Stimulated activated CD8-positive, alpha-beta memory T cell treated with anti-CD3 and anti-CD28 coated beads, Interleukin-4, amount 100 ng/mL, for 24 hours (primary cell): ENCODE measurements at places on chromosomes 7 and 10.

- DNase-seq: no peak
Measured at GRCh38 chr7:142917447-142917846, 16.1 kb downstream of the TRPV5 start.

DNA sequence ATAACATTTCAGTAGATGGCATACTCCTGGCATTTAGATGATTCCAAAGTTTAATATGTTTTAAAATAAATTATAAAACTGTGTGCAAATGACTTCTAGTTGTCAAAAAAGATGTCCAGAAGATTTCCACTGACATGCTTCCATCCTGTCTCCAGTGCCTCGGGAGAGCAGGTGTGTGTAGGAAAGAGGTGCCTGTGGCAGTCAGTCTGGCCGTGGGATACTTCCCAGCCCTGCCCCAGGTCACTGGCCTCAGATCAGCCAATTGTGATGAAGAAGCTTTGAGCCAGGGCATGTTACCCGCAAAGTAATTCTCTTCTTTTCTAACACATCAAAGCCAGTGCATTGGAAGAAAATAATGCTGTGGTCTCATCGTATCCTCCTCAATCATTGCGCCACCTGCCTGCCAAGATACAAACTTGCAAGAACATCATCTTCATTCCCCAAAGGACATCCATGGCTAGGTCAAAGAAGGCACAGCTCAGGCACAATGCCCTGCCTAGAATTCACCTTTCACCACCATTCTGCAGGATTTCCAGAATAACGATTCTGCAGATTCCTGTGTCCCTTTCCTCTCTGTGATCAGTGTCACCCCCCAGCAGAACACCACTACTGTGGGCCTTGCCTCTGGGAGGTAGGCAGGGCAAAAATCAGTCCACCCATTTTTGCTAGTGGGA lies 6.3 kb upstream of the KCNMA1 start:
- DNase-seq: no peak

GRCh38 chr7:150972023-150972468 lies 6.1 kb downstream of the KCNH2 start:
- DNase-seq: no peak

DNA sequence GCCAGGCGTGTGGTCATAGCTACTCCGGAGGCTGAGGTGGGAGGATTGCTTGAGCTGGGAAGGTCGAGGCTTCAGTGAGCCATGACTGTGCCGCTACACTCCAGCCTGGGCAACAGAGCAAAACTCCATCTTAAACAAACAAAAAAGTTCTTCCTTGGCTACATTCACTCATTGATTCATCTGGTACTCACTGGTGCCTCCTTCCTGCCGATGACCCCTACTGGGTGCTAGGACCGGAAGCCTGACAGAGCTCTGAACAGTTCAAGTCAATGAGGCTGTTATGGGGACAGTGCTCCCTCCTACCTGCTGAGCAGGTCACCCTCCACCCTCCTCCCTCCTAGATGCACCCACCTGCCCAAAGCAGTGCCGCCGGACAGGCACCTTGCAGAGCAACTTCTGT lies 4.9 kb downstream of the PCOLCE start:
- no peak for DNase-seq

GRCh38 chr7:106059556-106059955 lies 52.6 kb downstream of the SYPL1 start:
- DNase-seq: no peak

DNA sequence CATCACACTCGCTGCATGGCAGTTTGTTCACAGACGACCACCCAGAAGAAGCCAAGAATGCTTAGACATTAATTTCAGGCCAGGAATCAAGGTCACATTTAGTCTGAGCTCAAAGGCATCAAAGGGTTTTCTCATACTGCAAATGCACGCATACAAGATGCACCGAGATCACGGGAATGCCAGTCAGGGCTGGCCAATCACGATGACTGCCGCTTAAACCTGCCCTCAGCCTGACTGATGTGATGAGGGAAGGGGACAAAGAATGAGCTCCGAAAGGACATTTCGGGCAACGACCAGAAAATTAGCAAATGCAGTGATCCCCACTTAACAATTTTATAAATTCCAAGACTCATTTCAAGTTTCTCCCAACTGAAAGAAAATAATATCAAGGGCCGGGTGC lies 20.2 kb downstream of the CTBP2 start:
- no peak for DNase-seq

GRCh38 chr10:63068246-63068645 lies 64.9 kb upstream of the NRBF2 start:
- DNase-seq: no peak

- no peak for DNase-seq
Measured at GRCh38 chr7:37493810-37494209, 45.1 kb upstream of the ELMO1 start.

- no peak for DNase-seq
Measured at GRCh38 chr7:10655031-10655430, 318.6 kb upstream of the PHF14 start.

GRCh38 chr7:143480501-143480900 lies 2.8 kb downstream of the TAS2R41 start:
- DNase-seq: no peak

DNA sequence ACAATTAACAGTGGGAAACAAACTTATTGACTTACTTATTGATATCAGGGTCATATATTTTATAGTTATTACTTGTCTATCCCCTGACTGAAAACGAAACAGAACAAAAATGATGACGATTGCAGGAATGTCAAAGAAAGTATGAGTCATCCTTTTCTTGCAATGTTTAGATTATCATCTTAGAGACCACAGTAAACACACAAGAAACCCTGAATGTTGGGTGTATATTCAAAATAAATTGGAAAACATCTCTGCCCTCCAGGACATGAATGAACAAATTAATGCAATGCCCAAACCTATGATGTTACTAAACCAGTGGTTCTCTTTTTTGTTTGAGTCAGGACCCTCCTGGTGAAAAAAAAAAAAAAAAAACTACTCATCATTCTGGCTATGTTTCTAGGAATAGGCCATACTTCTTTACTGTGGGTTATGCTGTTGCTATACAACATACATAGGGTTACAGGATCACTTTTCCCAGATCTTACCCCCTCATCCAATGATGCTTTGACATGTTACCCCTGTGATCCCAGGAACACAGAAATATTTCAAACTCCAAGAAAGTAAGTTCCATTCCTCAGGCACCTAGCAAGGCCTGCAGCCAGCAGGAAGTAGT lies 623.4 kb upstream of the IGFBP3 start:
- DNase-seq: no peak

DNA sequence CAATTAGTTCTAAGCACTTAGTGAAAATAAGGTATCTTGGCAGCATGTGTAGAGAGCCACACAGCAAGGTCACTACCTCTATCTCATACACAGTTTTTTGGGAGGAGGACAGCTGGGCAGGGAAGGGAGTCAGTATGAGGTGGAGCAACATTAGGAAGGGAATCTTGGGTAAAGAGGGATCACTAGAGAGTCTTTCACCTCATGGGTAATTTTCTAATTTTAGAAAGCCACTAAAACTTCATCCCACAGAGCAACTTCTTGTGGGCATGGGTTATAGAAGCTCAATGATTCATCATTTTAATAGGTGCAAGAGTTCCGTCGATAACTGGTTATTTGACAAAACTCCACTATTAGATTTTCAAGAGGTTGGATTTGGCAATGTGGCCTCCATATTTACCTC lies 2.5 kb downstream of the NRAP start:
- DNase-seq: no peak

DNA sequence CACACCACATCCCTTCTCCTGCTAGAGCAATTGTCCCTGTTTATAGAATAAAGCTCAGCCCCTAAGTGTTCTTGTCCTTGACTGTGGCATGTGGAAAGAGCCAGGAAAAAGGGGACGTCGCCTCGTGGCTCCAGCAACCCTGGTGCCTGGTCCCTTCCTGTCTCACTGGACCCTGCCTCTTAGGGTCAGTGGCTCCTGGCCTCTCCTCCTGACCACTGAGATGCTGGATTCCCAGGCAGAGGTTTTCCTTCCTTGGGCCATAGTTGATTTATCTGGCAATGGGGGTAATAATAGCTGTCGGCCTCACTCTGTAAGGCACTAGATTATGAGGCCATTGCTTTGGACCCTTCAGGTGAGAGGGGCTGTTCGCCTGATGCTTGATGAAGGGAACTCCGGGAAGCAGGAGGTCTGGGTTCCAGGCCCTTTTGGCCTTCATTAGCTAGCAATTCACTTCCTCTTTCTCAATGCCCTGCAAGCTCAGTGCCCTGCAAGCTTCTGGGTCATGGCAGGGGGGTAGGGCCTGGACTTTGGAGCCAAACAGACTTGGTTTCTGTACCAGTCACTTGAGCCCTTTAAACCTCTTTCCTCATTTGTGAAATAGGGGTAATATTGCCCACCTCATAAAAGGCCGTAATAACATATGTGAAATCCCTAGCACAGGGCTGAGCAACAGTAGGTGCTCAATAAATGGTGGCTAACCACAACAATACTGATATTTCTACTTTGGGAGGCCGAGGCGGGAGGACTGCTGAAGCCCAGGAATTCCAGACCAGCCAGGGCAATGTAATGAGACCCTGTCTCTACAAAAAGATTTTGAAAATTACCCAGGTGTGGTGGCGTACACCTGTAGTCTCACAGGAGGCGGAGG lies 1.1 kb downstream of the ASL start:
- no peak for DNase-seq

- DNase-seq: no peak
Measured at GRCh38 chr7:79615871-79616640, 162.6 kb upstream of the MAGI2 start.

- DNase-seq: no peak
Measured at GRCh38 chr7:155846156-155846555, 33.9 kb upstream of the SHH start.

- DNase-seq: no peak
Measured at GRCh38 chr7:45292481-45292880, 134.9 kb downstream of the RAMP3 start.

GRCh38 chr7:7424151-7424873 lies 111.4 kb downstream of the COL28A1 start:
- DNase-seq: peak; percentile 9

GRCh38 chr7:91852263-91852741 lies 28.2 kb downstream of the MTERF1 start:
- DNase-seq: no peak

DNA sequence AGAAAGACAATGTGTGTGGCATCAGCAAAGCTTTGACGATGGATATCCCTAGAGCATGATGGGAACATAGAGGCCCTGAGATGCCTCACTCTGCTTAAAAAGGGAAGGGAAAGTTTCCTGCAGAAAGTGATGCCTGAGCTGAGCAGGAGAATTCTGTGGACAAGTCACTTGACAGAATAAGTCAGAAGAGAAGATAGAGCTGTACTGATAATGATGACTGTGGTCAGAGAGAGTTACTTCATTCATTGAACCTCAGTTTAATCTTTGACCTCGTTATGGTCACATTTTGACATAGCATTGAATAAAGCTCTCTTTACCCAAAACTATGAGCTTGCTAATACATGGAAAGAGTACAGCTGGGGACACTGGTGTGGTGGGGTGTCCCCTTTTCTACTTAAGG lies 7.6 kb downstream of the CUBN start:
- DNase-seq: no peak

DNA sequence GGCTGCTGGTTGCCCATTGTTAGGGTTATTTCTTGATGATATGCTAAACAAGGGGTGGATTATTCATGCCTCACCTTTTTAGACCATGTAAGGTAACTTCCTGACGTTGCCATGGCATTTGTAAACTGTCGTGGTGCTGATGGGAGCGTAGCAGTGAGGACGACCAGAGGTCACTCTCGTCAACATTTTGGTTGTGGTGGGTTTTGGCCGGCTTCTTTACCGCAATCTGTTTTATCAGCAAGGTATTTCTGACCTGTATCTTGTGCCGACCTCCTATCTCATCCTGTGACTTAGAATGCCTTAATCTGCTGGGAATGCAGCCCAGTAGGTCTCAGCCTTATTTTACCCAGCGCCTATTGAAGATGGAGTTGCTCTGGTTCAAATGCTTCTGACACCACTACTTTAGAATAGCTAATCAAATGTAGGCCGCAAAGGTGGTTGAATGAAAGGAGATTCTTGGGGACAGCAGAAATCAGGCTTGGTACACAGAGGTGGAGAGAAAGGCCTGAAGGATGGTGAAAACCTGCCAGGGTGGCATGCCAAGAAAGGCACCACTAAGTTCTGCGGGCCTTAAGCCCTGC lies 17.9 kb upstream of the SMO start:
- no peak for DNase-seq
